Keratinocyte (primary cell): ENCODE measurements at places on chromosomes 7 and 10. TPM values are rescaled to one million over a fixed set of nuclear protein-coding genes. Genes with fewer than 3 reads are reported as not detected.

Gene OPALIN
- not detected in 3 replicates for polyA plus RNA-seq

Gene MOGAT3
- not detected in 3 replicates for polyA plus RNA-seq

Gene GHRHR
- polyA plus RNA-seq: not detected in 3 replicates

Gene FAM20C
- 3.8 to 9.7 TPM (median 4.3 TPM) in 3 replicates for polyA plus RNA-seq

Gene LRRN3
- not detected in 3 replicates for polyA plus RNA-seq

Gene SND1
- polyA plus RNA-seq: 140 to 173 TPM (median 150 TPM) in 3 replicates

Gene ZNF485
- polyA plus RNA-seq: 3.9 to 4.3 TPM (median 4.0 TPM) in 3 replicates

Gene GNGT1
- polyA plus RNA-seq: not detected in 3 replicates

Gene OR6V1
- not detected in 3 replicates for polyA plus RNA-seq

Gene NEURL1
- polyA plus RNA-seq: 0.02 to 0.12 TPM (median 0.03 TPM) in 3 replicates

Gene SH2D4B
- polyA plus RNA-seq: 0.03 to 0.42 TPM (median 0.22 TPM) in 3 replicates

Gene TRIM50
- not detected in 3 replicates for polyA plus RNA-seq

GRCh38 chr10:62755662-62756653 lies 48.6 kb upstream of the ADO start:
- H3K27ac ChIP-seq: no peak overlapping the region
- no peak for DNase-seq
- H3K27me3 ChIP-seq: peaks cover 4% of the 10 kb centered on the region
- H3K4me3 ChIP-seq: no peak overlapping the region
- no peaks in the 10 kb centered on the region for H3K4me1 ChIP-seq
- no peaks in the 10 kb centered on the region for H3K36me3 ChIP-seq

GRCh38 chr7:39911167-39911566 lies 38.9 kb upstream of the CDK13 start:
- H3K4me3 ChIP-seq: no peak overlapping the region
- H3K4me1 ChIP-seq: no peaks in the 10 kb centered on the region
- no peak for DNase-seq
- no peaks in the 10 kb centered on the region for H3K27me3 ChIP-seq

- DNase-seq: no peak
- peaks cover 14% of the 10 kb centered on the region for H3K4me1 ChIP-seq
- H3K4me3 ChIP-seq: no peak overlapping the region
- no peak overlapping the region for H3K27ac ChIP-seq
- H3K36me3 ChIP-seq: peaks cover 4% of the 10 kb centered on the region
Observed at GRCh38 chr7:111985798-111986197, 220.4 kb downstream of the DOCK4 start.

DNA sequence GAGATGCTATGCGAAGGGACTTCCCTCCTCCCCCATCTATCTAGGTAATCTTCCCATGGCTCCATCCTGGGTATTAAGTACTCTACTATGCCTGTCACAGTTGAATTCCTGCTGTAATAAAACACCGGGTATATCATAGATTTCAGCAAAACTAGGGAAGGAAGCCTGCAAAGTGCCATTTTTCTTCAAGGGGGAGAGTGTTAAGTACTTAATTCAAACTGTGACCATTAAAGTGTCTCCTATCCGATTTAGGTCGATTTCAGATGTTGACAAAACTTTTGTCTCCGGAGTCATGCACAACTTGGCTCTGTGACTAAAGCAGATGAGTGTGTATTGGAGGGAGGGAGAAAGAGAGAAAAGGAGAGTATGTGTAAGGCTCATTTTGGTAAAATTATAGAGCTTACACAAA lies 4.6 kb downstream of the HOXA4 start:
- H3K27ac ChIP-seq: no peak overlapping the region
- no peak overlapping the region for H3K4me3 ChIP-seq
- no peak for DNase-seq
- peaks cover under 1% of the 10 kb centered on the region for H3K4me1 ChIP-seq
- H3K27me3 ChIP-seq: no peaks in the 10 kb centered on the region
- peaks cover 4% of the 10 kb centered on the region for H3K36me3 ChIP-seq

DNA sequence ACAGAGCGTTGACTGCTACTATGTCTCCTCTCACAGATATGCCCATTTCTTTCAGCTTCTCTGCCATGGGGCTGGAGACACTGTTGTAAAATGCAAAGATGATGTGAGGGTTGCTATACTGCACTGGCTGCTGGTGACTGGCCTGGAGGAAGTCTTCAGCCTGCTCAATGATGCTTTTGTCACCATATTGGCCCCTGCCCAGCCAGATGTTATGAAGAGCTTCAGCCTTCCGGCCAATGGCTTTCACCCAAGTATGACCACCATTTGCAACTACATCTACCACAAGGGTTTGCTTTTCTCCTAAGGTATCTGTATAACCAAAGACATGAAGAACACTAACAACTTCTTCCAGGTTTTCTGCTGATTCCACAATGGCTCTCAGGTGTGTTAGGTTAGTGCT lies 1.6 kb downstream of the C7orf25 start:
- no peaks in the 10 kb centered on the region for H3K27me3 ChIP-seq
- H3K4me1 ChIP-seq: peaks cover 25% of the 10 kb centered on the region
- peaks cover 4% of the 10 kb centered on the region for H3K36me3 ChIP-seq
- no peak overlapping the region for H3K4me3 ChIP-seq

DNA sequence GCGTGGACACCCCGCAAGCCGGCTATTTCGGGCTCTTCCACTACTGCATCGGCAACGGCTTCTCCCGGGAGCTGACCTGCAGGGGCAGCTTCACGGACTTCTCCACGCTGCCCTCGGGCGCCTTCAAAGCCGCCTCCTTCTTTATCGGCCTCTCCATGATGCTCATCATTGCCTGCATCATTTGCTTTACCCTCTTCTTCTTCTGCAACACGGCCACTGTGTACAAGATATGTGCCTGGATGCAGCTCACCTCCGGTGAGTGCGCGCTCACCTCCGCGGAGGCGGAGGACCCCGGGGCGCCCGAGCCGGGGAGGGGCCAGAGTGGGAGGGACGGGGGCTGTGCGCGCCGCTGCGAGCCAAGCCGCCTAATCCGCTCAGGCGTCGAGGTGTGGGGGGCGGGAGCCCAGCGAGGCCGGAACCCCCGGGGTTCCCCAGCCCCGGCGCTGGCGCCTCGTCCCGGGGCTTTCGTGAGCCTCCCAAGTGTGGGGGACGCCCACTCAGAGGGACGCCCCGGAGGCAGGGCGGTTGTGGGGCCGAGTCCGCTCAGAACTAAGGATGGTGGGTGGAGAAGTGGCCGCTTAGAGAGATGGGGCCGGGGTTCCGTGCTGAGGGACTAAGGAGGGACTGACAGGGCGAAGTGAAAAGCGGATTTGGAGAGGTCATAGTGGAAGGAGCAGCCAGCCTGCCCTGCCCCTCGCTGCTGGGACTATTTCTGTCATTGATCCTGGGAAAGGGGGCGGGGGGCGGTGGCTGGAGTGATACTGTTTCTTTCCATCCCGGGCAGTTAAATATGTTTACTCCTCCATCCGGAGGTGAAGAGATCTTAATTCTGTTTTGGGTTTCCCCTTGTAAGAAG lies 795 bp downstream of the LHFPL3 start:
- DNase-seq: no peak
- H3K4me3 ChIP-seq: no peak overlapping the region
- no peaks in the 10 kb centered on the region for H3K4me1 ChIP-seq
- no peak overlapping the region for H3K27ac ChIP-seq
- H3K27me3 ChIP-seq: peaks cover 38% of the 10 kb centered on the region

DNA sequence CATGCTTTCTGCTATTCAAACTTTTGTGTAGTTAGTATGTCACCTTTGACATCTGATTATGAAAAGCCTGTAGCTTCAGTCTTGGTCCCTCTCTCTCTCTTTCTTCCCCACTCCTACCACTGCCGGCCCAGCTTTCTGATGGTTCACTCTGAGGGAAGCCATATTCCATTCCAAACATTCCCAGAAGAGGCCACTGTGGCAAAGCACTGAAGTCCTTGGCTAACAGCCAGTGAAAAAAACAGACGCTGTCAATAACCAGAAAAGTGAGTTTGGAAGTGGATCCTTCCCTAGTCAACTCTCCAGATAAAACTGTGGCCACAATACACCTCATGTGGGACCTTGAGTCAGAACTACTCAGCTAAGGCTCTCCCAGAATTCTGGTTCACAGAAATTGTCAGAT lies 950.7 kb upstream of the PHF14 start:
- DNase-seq: no peak
- H3K4me3 ChIP-seq: no peak overlapping the region
- no peaks in the 10 kb centered on the region for H3K4me1 ChIP-seq
- no peaks in the 10 kb centered on the region for H3K27me3 ChIP-seq

GRCh38 chr10:78351809-78352208 lies 318.1 kb downstream of the RPS24 start:
- no peak overlapping the region for H3K27ac ChIP-seq
- no peaks in the 10 kb centered on the region for H3K27me3 ChIP-seq
- no peaks in the 10 kb centered on the region for H3K36me3 ChIP-seq
- no peaks in the 10 kb centered on the region for H3K4me1 ChIP-seq
- DNase-seq: no peak

DNA sequence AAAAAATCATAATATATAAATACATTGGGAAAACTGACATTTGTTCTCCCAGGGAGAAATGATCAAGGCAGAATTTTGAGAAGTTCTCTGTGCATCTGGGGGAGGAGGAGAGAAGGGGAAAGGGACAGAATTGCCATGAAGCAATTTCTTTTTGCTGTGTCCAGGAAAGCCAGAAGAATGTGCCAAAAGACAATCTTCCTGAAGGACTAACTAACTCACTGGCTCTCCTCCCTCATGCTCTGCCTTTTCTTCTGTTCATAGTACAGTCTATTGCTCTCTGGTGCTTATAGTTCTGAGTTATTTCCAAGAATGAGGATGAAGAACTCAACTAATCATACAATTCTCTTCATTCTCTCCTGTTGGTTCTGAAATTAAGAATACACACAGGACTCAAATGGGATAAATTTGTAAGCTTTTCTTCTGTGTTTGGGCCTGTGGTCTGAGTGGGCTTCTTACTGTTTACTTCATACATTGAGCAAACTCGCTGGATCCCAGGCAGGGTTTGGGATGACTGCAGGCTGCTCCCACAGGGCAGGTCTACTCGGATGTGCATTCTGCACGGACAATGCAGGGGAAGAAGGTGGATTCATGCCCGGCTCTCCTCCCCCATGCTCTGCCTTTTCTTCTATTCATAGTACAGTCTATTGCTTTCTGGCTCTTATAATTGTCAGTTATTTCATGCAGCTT lies 22.2 kb upstream of the FAM171A1 start:
- DNase-seq: no peak
- no peaks in the 10 kb centered on the region for H3K27me3 ChIP-seq

- H3K4me1 ChIP-seq: peaks cover 53% of the 10 kb centered on the region
- no peak for DNase-seq
- no peaks in the 10 kb centered on the region for H3K27me3 ChIP-seq
- peaks cover 27% of the 10 kb centered on the region for H3K36me3 ChIP-seq
Observed at GRCh38 chr10:69359594-69359993, 57.1 kb downstream of the TACR2 start.

- H3K36me3 ChIP-seq: no peaks in the 10 kb centered on the region
- H3K4me3 ChIP-seq: no peak overlapping the region
- no peak for DNase-seq
- H3K27ac ChIP-seq: no peak overlapping the region
- H3K4me1 ChIP-seq: no peaks in the 10 kb centered on the region
- no peaks in the 10 kb centered on the region for H3K27me3 ChIP-seq
Observed at GRCh38 chr7:144786522-144786921, 49.3 kb downstream of the TPK1 start.

- H3K4me1 ChIP-seq: no peaks in the 10 kb centered on the region
- no peaks in the 10 kb centered on the region for H3K36me3 ChIP-seq
- no peak overlapping the region for H3K4me3 ChIP-seq
- no peak for DNase-seq
Observed at GRCh38 chr10:4835494-4835918, 9.5 kb downstream of the AKR1E2 start.

- H3K4me1 ChIP-seq: no peaks in the 10 kb centered on the region
- H3K27ac ChIP-seq: no peak overlapping the region
- H3K27me3 ChIP-seq: no peaks in the 10 kb centered on the region
- H3K4me3 ChIP-seq: no peak overlapping the region
Observed at GRCh38 chr7:117728890-117729624, 144.2 kb downstream of the CTTNBP2 start.

DNA sequence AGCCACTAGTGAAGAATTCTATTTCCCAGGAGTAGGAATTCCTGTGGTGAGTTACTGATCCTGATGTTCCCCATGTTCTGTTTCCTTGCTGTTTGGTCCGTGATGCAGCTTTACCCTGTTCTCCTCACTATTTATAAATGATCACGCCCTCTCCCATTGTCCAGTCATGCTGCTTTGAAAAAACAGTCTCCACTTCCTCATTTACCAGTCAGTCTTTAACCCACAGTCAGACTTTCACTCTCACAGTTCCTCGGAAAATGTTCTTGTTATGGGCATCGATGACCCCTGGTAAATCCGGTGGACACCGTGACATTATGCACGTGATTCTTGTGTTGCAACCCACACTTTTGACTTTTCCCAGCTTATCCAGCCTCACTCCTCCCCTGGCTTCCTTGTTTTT lies 14.4 kb downstream of the SCIN start:
- H3K27me3 ChIP-seq: no peaks in the 10 kb centered on the region
- H3K27ac ChIP-seq: no peak overlapping the region
- no peaks in the 10 kb centered on the region for H3K36me3 ChIP-seq
- no peak for DNase-seq
- no peak overlapping the region for H3K4me3 ChIP-seq
- no peaks in the 10 kb centered on the region for H3K4me1 ChIP-seq

- no peaks in the 10 kb centered on the region for H3K36me3 ChIP-seq
- peaks cover 37% of the 10 kb centered on the region for H3K4me1 ChIP-seq
- no peak for DNase-seq
- H3K27me3 ChIP-seq: no peaks in the 10 kb centered on the region
Observed at GRCh38 chr7:131108212-131108940, 219.3 kb upstream of the MKLN1 start.

DNA sequence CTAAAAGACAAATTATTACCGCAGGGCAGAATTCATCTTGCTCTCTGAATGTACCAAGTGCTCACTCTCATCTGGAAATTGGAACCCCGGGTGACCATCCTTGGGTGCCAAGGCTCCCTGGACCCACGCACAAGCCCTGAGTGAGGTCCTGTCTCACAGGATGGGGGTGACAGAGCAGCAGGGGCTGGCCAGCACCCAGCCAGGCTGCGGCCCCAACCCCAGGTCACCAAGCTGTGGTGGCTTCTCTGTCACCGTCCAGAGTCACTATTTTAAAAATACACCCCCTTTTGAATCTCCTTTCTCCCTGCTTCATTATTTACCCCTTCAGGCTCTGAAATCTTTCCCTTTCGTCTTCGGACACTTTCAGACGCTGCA lies 148.6 kb downstream of the PRKAG2 start:
- no peaks in the 10 kb centered on the region for H3K36me3 ChIP-seq
- peaks cover 18% of the 10 kb centered on the region for H3K4me1 ChIP-seq
- no peak for DNase-seq
- H3K4me3 ChIP-seq: no peak overlapping the region

GRCh38 chr7:155509359-155509724 lies 37.0 kb downstream of the CNPY1 start:
- H3K36me3 ChIP-seq: no peaks in the 10 kb centered on the region
- peaks cover 73% of the 10 kb centered on the region for H3K27me3 ChIP-seq
- no peak overlapping the region for H3K27ac ChIP-seq
- no peaks in the 10 kb centered on the region for H3K4me1 ChIP-seq

GRCh38 chr7:4820405-4820966 lies 41.3 kb downstream of the PAPOLB start:
- no peaks in the 10 kb centered on the region for H3K4me1 ChIP-seq
- H3K27me3 ChIP-seq: peaks cover 3% of the 10 kb centered on the region
- no peaks in the 10 kb centered on the region for H3K36me3 ChIP-seq
- H3K27ac ChIP-seq: no peak overlapping the region
- no peak for DNase-seq
